Stimulated activated CD4-positive, alpha-beta T cell treated with anti-CD3 and anti-CD28 coated beads, Interleukin-12 subunit alpha, Interleukin-12 subunit beta, amount 100 ng/mL, for 24 hours (primary cell): ENCODE measurements at places on chromosomes 4 and X.

GRCh38 chrX:24347881-24348280, 12.6 kb upstream of the SUPT20HL1 start:
- DNase-seq, result no peak

DNA sequence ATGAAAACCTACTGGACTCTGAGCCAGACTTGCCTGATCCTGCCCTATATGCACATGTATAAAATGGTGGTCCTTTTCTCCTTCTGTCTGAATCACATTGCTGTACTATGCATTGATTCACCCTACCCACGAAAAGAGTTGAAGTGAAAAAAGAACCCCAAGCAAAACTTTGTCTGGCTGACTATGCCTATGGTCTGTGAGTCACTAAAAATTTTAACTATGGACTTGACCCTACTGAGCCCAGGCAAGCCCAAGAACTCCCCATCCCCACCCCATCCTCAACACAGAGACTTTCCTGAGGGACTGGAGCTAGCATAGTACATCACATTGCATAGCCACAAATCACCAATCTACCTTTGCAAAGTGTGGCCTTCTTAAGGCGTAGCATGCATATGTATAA, 116.6 kb upstream of the TENM3 start:
- DNase-seq, result no peak

GRCh38 chr4:87566276-87566675, 37.1 kb upstream of the SPARCL1 start:
- no peak for DNase-seq

DNA sequence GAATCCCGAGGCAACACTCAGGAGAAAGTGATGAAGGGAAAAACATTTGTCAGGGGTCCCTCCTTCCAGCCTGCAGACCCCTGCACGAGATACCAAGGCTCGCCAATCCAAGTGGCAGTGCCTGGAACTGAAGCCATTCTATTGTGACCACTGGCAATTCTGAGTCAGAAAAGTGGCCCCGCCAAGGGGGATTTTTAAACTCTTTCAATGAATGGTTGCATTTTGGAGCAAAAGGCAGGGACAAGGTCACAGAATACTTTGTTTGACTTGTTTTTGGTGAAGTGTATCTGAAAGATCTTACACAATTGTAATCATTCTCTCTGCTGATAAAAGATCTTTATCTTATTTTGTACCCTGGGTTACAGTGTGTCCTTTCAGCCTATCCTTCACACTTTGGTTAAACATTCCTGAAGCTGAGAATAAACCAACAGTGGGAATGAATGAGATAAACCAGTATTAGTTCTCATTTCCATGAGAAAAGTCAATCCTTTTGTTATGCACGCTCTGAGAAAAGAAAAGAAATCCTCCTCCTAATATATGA, 115.9 kb upstream of the PDLIM3 start:
- DNase-seq, result no peak

DNA sequence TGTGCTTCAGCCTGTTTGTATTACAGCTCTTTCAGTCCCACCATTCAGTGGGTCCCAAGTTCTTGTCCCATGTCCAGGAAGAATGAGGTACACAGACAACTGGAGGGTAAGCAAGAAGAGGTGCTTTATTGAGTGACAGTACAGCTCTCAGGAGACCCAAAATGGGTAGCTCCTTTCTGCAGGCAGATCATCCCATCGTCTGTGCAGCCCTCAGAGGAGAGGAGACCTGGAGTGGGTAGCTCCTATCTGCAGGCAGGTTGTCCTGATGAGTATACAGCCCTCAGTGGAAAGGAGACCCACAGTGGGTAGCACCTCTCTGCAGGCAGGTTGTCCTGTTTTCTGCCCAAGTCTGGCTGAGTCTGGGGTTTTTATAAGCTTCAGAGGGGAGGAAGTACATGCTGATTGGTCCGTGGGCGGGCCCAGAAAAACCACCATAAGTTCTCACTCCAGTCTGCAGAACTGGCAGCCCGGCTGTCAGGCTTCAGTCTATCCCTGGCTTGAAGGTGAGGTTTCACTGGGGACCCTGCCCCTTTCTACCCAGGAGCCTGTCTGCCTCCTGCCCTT, 18.0 kb downstream of the GRK4 start:
- no peak for DNase-seq

DNA sequence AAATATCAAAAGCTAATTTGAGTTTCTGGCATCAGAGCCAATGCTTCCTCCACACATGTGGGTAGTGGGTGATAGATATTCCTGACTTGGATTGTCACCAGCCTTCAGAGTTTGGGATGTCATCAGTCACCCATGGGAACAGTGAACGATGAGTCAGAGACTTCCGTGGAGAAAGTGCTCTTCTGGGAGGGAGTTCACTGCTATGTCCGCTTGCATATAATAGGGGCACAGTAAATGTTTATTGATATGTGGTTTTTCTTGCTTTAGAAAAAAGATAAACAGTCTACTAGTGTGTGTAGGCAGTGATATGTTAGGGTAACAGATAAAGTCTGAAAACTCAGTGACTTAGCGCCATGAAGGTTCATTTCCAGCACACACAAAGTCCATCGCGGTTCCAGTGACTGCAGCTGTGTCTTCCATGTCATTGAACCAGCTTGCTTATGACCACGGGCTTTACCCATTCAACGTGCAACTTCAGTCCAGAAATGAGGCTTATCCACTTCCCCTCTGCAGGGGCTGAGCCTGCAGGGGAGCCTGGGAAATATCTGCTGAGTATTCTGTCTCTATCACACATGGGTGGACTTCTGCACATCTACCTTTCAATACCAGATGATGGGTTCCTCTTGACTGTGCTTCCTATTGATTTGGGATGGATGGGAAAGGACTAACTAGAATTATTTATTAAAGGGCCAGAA, 87.7 kb upstream of the WWC2 start:
- DNase-seq, result no peak
